ENCODE measurements at places on chromosomes 5 and 9.

DNA sequence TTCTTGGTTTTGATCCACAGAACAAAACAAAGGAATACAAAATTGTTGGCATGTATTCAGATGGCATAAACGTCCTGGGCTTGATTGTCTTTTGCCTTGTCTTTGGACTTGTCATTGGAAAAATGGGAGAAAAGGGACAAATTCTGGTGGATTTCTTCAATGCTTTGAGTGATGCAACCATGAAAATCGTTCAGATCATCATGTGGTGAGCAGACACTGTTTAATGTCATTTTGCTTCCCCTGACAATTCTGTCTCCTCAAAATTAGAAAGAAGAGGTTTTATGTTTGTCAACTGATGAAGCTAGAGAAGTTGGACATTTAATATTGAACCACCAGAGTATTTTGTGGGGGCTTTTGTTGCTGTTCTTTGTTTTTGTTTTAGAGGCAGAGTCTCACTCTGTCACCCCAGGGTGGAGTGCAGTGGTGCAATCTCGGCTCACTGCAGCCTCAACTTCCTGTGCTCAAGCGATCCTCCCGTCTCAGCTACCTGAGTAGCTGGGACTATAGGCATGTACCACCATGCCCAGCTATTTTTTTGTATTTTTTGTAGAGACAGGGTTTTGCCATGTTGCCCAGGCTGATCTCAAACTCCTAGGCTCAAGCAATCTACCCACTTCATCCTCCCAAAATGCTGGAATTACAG lies 82.0 kb downstream of the SLC1A1 start:
- DNase-seq, result no peak

- DNase-seq, result peak; percentile 6
Measured at GRCh38 chr9:21326526-21327139, 8.6 kb downstream of the KLHL9 start.

- DNase-seq, result no peak
Measured at GRCh38 chr5:108654051-108654450, 93.6 kb upstream of the FER start.

GRCh38 chr5:160363211-160363610 lies 7.2 kb downstream of the C1QTNF2 start:
- DNase-seq, result no peak

- DNase-seq, result no peak
Measured at GRCh38 chr9:89674667-89675057, 69.8 kb downstream of the GADD45G start.

GRCh38 chr5:172569861-172570558 lies 71.1 kb upstream of the NEURL1B start:
- DNase-seq, result no peak

DNA sequence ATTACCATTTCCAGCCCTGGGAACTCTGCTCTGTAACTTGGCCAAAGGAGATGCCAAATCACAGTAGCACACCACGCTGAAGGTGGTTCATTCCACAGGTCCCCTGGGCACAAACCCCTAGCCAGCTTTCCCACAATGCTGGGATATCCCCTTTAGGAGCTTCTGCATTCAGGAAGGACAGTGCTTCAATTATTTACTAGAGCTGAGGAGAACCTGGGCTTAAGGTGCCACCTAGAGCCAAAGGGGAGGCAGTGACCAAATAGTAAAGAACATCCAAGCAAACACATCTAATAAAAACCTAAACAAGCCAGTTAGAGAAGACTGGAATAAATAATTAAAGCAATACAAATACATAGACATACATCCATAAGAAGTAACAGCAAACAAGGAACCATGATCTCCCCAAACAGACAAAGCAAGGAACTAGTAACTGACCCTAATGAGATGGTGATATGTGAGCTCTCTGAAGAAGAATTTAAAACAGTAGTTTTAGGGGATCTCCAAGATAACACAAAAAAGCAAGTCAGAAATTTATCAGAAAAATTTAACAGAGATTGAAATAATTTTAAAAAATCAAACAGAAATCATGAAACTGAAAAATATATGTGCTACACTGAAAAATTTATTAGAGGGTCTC lies 14.6 kb downstream of the KIF4B start:
- no peak for DNase-seq

DNA sequence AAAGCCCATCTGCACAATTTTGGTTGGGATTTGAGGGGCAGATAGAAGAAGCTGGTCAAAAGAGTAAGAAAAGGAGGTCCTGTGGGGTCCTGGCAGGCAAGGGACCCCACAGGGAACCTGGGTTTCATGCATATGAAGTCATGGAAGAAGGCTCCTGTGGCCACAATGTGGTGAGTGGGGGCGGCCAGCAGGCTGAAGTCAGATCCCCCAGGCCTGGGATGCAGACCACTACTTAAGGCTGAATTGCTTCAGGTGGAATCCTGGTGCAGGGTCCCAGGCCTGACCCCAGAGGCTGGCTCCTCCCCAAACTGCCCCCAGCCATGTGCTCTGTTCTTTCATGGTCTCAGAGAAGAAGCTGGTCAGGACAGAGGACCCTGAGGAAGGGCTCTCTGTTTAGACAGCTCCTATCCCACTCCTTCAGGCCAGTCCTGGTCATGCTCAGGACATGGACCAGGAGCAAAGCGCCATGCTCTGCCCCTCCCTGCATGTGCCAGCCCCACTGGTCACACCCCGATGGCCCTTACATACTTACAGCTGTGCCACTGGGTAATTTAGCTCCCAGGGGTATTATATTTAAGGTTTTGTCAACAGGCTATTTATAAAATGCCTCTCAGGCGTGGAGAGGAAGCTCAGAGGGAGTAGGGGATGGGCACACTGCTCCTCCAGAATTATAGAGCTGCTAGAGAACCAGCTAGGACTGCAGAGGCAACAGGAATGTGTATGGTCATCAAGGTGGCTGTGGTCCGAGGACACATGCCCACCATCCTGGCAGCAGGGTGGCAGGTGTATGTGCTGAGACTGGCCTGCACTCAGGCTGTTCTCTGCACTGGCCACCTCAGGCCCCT lies 33.4 kb downstream of the C5orf15 start:
- no peak for DNase-seq

GRCh38 chr5:106121972-106122605 lies 1548.6 kb downstream of the EFNA5 start:
- DNase-seq, result peak; percentile 70

DNA sequence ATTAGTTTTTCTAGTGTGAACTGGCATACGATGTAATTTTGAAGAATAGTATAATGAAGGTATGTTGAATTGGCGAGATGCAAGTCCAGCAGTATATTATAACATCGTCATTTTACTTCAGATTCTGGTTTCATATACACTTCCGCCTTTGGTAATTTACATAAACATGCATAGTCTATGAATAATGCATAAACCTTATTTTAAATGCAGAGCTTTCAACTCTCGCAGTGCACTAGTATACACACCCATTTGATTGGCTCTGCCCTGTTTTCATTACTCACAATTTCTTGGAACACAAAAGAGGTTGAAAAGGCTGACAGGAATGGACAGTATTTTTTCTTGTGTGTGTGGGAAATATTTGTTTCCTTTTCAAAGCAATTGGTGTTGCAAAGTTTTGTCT lies 128.9 kb upstream of the CCNH start:
- DNase-seq, result no peak

- no peak for DNase-seq
Measured at GRCh38 chr9:79568337-79569101, 3.2 kb upstream of the TLE4 start.

GRCh38 chr9:133282464-133283238 lies 7.7 kb upstream of the ABO start:
- DNase-seq, result no peak

DNA sequence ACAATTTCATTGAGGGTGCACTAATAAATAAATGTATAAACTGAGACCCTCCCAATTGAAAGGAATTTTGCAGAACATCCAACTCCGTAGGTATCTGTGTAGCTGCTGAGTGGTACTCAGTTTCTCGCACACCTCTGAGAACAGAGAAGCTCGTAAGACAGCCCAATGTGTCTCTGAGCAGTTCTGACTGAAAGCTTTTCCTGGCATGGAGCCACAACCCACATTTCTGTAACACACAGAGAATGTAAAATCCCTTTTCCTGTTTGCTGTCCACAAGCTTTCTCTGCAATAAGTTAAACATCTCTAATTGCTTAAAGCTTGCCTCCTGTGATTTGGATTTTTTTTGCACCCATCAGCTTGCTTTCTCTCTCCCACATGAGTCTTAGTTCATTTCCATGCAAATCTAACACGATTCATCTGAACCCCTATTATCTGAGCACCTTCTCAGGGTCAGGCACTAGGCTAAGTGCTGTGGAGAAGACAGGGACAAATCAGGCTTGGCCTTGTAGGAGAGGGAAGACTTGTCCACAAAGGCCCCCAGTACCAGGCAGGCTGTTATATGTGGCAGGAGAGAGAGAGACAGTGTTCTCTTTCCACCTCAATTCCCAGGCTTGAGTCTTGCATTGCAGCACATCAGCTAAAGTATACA lies 44.2 kb upstream of the COL15A1 start:
- peak; percentile 59 for DNase-seq

- no peak for DNase-seq
Measured at GRCh38 chr5:72598401-72599064, 91.3 kb upstream of the ZNF366 start.

GRCh38 chr5:111326551-111326950 lies 102.4 kb downstream of the CAMK4 start:
- DNase-seq, result no peak

- peak; percentile 91 for DNase-seq
Measured at GRCh38 chr5:177446200-177447065, at the start of gene PRR7. Gene PRR7 (plus strand): TSS chr5:177446814. CDS start chr5:177455068, 8,254 bp downstream.

- DNase-seq, result no peak
Measured at GRCh38 chr5:126052120-126052519, 371.1 kb upstream of the GRAMD2B start.

GRCh38 chr9:133737774-133738639 lies at the start of gene SARDH:
Gene SARDH (minus strand): TSS chr9:133738352. CDS start chr9:133734173, 4,179 bp downstream.
- DNase-seq, result peak; percentile 56

- DNase-seq, result no peak
Measured at GRCh38 chr9:91157883-91158282, 203.8 kb downstream of the AUH start.

DNA sequence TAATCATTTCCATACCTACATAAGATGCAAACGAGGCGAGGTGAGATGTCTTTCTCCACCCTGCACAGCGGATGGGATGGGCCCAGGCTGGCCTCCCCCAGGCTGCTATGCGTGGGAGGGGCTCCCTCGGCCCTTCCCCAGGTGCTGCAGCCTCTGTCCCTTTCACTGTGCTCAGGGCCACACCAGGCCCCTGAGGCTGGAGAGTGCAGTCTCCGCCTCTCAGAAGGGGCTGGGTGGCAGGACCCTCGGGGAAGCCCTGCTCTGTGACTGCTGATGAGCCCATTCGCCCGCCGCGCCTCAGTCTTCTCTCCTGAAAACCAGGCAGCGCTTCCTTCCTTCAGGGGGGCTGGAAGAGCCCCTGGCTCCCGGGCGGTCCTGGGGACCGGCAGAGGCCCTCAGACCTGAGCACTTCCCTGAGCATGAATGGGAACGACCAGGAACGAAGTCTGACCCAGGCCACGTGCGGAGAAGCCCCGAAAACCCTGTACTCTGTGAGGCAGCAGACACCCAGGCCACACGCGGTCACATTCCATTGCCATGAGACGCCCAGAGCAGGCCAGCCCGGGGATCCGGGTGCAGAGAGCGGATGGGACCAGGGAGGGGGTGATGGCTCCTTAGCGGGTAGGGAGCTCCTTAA lies 21.9 kb upstream of the NOTCH1 start:
- DNase-seq, result peak; percentile 91

Measured in urothelium cell line (cell line).